ENCODE measurements at places on chromosomes 7 and 10.

DNA sequence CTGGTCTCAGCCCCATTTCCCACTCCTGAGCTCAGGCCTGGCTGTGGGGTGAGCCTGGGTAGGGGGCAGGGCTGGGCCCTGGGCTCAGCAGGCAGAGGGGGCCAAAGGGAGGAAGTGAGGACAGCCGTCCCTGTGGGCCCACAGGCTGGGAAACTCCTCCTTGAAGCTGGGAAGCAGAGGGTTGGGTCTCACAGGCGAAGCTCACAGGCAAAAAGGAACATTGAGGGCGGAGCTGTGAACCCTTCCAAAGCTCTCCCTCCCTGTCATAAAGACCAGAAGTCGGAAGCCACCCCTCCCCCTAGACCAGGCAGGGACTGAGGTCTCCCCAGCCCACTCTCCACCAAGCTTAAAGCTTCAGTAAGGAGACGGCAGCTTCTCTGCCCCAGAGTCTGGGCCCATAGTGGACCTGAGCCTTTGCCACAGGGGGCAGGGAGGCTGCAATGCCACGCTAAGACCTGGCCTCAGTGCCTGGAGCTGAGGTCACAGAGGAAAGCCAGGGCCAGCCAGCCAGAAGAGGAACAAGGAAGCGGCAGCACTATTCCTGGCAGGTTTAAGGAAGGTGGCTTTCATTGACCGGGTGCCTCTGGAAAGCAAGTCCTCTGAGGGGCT, 1.0 kb upstream of the KCP start:
- no peak for DNase-seq

- no peak for DNase-seq
Observed at GRCh38 chr10:50490241-50490640, 133.5 kb downstream of the SGMS1 start.

- no peak for DNase-seq
Observed at GRCh38 chr10:122333037-122333436, 41.5 kb upstream of the PLEKHA1 start.

DNA sequence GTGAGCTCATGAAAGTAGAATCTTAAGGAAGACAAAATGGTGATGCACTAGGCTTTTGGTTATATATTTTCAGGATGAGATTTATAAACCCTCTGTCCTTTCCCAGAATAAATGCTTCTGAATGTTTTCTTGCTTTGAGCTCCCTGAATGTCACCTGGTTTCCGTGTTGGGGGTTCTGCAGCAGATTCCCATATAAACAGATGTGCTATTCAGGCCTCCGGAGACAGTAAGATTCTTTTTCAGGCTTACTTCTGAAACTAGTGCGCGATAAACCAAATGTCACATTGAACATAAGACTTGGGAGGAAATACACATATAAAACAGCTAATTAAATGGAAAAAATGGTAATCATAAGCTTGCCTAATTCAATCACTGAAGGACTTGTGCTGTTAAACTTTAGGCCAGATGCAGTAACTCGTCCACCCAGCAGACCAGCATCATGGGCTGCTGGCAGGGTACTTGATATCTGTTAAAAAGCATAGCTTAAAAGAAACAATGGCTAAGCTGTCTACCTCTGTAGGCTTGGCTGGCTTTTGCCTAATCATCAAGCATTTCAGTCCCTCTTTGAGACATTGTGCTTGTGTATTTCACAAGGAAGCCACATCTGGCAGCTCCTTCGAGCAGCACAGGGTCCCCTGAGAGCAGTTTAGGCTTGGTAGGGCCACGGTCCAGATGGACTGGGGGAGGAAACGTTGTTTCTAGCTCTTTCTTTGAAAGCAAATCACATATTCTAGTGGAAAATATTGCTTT, 281.2 kb upstream of the KIAA1217 start:
- no peak for DNase-seq

GRCh38 chr7:6074612-6075380, 43.6 kb downstream of the ANKRD61 start:
- no peak for DNase-seq

- DNase-seq, result no peak
Observed at GRCh38 chr7:96316949-96317348, 4.9 kb downstream of the SLC25A13 start.

- DNase-seq, result peak; percentile 16
Observed at GRCh38 chr7:102321351-102322201, 34.7 kb downstream of the SPDYE6 start.

Data from CD4-positive, alpha-beta T cell treated with Interferon alpha-2 for 1 hour (primary cell).